ENCODE measurements at places on chromosomes 4 and X. TPM values are rescaled to one million over a fixed set of nuclear protein-coding genes. Genes with fewer than 3 reads are reported as not detected.

- H3K4me3 ChIP-seq = no peak overlapping the region
- peak; percentile 62 for DNase-seq
- H3K4me1 ChIP-seq = peaks cover 14% of the 10 kb centered on the region
- H3K27ac ChIP-seq = no peak overlapping the region
- no peaks in the 10 kb centered on the region for H3K36me3 ChIP-seq
- H3K27me3 ChIP-seq = peaks cover 5% of the 10 kb centered on the region
Measured at GRCh38 chr4:153142700-153143438, 61.4 kb upstream of the TRIM2 start.

DNA sequence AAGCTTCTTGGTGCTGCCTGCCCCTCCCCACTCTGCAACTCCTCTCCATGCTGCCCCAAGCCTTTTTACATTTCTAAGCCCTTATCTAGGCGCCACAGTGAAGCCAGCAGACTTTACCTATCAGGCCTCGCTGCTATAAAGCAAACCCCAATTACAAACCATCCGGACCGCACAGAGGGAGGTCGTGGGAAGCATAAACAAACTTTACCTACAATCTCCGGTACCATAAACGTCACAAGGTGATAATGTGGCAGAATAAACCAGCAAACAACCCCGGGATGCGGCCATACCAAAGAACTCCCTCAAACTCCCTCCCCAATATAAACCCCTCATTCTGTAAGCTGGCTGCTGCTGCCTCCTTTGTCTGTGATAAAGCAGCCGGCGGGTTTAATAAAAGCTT is 54.0 kb upstream of the ZCCHC13 start:
- peaks cover 25% of the 10 kb centered on the region for H3K36me3 ChIP-seq
- H3K4me3 ChIP-seq = no peak overlapping the region
- DNase-seq = no peak
- peaks cover 35% of the 10 kb centered on the region for H3K4me1 ChIP-seq
- H3K27ac ChIP-seq = no peak overlapping the region

ABLIM2 gene
- total RNA-seq = 18.4 TPM

DNA sequence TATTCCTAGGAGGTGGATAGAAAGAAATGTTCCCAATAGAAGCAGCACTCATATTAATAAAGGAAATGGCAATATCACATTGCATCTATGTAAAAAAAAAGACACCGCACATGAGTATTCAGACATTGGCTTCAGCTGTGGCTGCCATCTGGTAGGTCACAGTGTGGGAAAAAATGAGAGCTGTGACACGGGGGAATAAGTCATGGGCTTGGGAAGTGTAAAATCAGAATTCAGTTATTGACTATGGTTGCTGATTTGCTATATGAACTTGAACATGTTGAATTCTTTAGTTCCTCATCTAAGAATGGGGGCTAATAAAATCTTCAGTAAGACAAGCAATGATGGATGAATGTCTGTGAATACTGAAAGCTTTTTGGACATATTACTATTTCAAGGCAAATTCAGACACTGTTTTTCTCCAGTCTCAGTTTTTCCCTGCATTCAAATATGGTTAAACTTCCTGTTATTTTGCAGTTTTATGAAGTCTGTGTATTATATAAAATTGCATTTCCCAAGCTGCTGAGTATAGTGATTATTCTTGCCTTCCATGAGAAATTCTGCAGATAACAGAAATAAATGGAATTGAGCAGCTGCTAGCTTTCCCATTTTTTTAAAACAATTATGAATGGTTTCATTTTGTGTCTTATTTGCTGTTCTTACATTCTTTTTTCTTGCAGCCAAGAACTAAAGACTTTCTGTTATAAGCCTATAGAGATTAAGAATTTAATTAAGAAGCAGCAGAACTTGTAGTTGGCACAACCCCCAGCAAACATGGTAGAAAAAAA is 221.0 kb downstream of the ANKRD50 start:
- H3K36me3 ChIP-seq = no peaks in the 10 kb centered on the region
- no peaks in the 10 kb centered on the region for H3K27me3 ChIP-seq
- no peak overlapping the region for H3K4me3 ChIP-seq
- DNase-seq = no peak

C4orf36 gene
- total RNA-seq = 0.58 TPM

NEXMIF gene
- total RNA-seq = 0.15 TPM

GRCh38 chr4:156516698-156517097 is 454.9 kb downstream of the PDGFC start:
- DNase-seq = no peak
- no peaks in the 10 kb centered on the region for H3K36me3 ChIP-seq
- no peak overlapping the region for H3K4me3 ChIP-seq
- no peaks in the 10 kb centered on the region for H3K4me1 ChIP-seq

AFM gene
- not detected for total RNA-seq

- no peaks in the 10 kb centered on the region for H3K27me3 ChIP-seq
- DNase-seq = no peak
- no peak overlapping the region for H3K27ac ChIP-seq
- no peak overlapping the region for H3K4me3 ChIP-seq
- H3K4me1 ChIP-seq = no peaks in the 10 kb centered on the region
Measured at GRCh38 chrX:666762-667720, 36.5 kb downstream of the SHOX start.

OTUD6A gene
- total RNA-seq = not detected

GRCh38 chr4:108502356-108502755 is 118.0 kb upstream of the RPL34 start:
- no peak for DNase-seq
- no peaks in the 10 kb centered on the region for H3K4me1 ChIP-seq
- no peaks in the 10 kb centered on the region for H3K36me3 ChIP-seq
- no peaks in the 10 kb centered on the region for H3K27me3 ChIP-seq
- H3K27ac ChIP-seq = no peak overlapping the region
- H3K4me3 ChIP-seq = no peak overlapping the region

DNA sequence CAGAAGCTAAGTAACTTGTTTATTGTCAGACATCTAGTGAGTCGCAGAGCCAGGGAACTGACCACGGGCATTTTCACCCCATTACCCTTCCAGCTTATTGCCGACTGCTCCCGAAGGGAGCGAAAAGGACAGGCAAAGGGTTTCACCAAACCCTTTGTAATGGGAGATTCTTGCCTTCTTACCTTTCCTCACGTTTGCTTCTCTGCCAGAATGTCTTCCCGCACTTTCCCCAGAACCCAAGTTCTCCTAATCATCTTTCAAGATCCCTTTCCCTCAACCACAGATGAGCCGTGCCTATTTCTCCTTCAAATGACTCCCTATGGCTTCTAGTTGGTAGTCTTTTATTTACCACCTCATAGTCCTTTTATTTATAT is 520 bp upstream of the SRP72 start:
- H3K4me1 ChIP-seq = peaks cover 44% of the 10 kb centered on the region
- H3K27me3 ChIP-seq = no peaks in the 10 kb centered on the region
- H3K36me3 ChIP-seq = peaks cover 44% of the 10 kb centered on the region
- peak overlapping the region; percentile 87 for H3K4me3 ChIP-seq
- H3K27ac ChIP-seq = peak overlapping the region; percentile 91

DNA sequence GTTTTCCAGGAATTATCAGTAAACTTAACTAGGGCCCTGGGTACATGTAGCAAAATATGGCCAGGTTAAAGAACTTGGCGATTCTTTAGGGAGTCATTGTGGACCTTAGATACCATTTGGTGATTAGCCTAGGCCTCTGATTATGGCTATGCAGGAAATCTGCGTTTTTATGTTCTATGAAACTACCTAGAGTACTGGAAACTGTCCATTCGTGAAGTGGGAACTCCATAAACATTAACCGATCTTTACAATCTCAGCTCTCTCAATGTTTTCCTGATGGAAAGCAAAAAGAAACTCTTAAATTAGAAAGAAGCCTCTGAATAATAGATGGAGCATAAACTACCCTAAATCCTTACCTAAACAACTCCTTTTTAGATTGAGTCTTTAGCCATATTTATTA is 121.9 kb downstream of the SH3RF1 start:
- DNase-seq = no peak
- peak overlapping the region; percentile 31 for H3K27ac ChIP-seq
- H3K27me3 ChIP-seq = no peaks in the 10 kb centered on the region
- no peak overlapping the region for H3K4me3 ChIP-seq

DNA sequence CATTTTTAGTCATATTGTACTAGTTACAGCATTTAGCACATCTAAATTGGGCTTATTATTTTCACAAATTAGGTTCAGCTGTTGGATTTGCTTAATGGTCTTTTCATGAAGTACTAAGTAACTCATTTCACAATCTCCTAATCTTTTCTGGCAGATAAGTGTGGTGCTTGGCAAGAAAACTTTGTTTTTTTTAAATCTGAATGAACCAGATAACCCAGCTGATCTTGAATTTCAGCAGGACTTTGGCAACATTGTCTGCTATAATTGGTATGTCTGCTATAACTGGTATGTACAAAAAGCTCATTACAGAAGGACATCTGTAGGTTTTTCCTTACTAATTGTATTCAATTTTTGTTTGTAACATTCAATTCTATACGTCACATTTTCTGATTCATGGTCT is 22.7 kb downstream of the WDR19 start:
- H3K27ac ChIP-seq = no peak overlapping the region
- peaks cover 38% of the 10 kb centered on the region for H3K36me3 ChIP-seq
- H3K27me3 ChIP-seq = no peaks in the 10 kb centered on the region
- DNase-seq = no peak
- H3K4me3 ChIP-seq = no peak overlapping the region
- H3K4me1 ChIP-seq = no peaks in the 10 kb centered on the region

DNA sequence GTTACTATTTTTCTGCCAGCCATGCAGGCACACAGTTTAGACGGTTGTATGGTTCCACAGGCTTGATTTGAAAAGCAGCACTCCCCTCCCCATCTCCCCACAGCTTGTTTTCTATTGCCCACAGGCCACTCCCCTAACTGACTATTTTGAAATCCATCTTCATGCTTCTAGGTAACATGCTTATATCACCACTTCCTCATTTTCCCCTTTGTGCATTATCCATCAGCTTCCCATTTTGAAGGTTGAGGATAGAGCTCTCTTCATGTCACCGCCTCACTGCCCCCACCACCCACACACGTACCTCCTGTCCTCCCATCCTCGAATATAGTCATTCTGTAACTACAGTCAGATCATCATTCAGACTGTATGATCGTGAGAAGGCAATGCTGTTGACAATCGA is 224.7 kb downstream of the MID1 start:
- H3K4me3 ChIP-seq = no peak overlapping the region
- H3K36me3 ChIP-seq = no peaks in the 10 kb centered on the region
- H3K27me3 ChIP-seq = no peaks in the 10 kb centered on the region
- DNase-seq = no peak
- H3K27ac ChIP-seq = no peak overlapping the region

DNA sequence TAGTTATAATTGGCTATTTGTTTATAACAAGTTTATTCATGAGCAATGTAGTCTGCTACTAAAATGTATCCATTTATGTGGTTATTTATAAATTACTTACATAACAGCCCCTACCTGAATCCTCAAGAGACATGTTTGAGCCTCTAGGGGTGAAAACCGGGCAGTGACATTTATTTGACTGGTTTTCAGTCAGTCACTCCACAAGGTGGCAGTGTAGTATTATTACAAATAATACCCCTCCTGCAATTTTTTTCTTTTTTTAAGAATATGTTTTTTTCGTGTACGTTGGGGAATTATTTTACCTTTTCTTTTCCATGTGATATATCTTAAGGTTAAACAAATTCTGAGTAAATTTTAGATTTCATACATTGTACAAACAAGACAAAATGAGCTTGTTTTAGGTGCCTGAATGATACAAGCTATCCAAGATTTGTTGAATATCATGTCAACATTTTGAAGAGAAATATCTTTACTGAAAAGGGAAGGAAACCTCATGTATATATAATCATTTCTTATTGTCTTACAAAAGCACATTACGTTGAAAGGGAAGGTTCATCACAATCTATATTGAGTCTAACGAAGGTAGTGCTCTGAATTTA is 598.7 kb upstream of the TECRL start:
- DNase-seq = no peak
- H3K27me3 ChIP-seq = no peaks in the 10 kb centered on the region
- H3K27ac ChIP-seq = no peak overlapping the region
- no peak overlapping the region for H3K4me3 ChIP-seq

DNA sequence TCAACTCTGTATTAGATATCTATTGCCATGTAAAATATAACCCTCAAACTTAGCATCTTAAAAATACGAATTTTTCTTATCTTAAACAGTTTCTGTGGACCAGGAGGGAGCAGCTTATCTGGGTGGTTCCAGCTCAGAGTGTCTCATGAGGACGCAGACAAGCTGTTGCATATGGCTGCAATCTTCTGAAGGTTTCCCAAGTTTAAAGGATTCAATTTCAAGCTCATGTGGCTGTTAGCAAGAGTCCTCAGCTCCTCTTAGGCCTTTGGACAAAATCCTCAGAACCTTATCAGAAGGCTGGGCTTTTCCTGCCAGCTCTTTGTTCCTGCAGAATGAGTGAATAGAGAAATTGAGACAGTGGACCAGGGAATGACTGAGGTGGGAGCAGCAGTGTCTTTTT is 2.8 kb upstream of the CTSO start:
- no peaks in the 10 kb centered on the region for H3K36me3 ChIP-seq
- no peak for DNase-seq
- H3K27me3 ChIP-seq = no peaks in the 10 kb centered on the region
- H3K4me3 ChIP-seq = no peak overlapping the region
- H3K4me1 ChIP-seq = peaks cover 8% of the 10 kb centered on the region

GRCh38 chrX:110172215-110172614 is 145.7 kb downstream of the AMMECR1 start:
- H3K36me3 ChIP-seq = peaks cover 4% of the 10 kb centered on the region
- no peak for DNase-seq
- H3K4me1 ChIP-seq = no peaks in the 10 kb centered on the region

DNA sequence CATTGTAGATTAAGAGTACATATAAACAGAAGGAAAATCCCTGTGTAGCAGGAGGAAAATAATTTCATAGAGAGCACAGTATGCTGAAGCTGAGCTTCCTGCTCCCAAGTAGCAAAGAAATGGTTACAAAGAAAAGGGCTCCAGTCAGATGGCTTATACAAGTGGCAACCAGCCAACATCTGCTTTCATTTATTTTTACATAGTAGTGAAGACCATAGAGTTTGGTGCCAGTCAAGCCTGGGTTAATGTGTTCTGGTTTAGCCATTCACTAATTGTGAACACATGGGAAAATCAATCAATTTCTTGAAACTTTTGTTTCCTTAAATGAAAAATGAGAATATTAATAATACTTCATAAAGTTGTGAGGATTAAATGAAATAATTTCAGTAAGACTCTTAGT is 111.3 kb upstream of the ELOVL6 start:
- no peaks in the 10 kb centered on the region for H3K27me3 ChIP-seq
- no peak overlapping the region for H3K27ac ChIP-seq
- DNase-seq = no peak

SNX12 gene
- total RNA-seq = 53.8 TPM

All from heart right ventricle (tissue), 16 donors.